SK-MEL-5 (cell line): ENCODE measurements at places on chromosomes 4 and X. TPM values are rescaled to one million over a fixed set of nuclear protein-coding genes. Genes with fewer than 3 reads are reported as not detected.

PDGFC gene
- total RNA-seq: 3.0 and 5.4 TPM in 2 replicates

CACNA1F gene
- total RNA-seq: not detected in 2 replicates

FAM9B gene
- 0.11 and 0.13 TPM in 2 replicates for total RNA-seq

SPANXA1 gene
- total RNA-seq: 0.43 TPM in 1 of 2 replicates, not detected in the other

PGRMC1 gene
- 93.8 and 109 TPM in 2 replicates for total RNA-seq

LIMCH1 gene
- total RNA-seq: 15.8 and 17.2 TPM in 2 replicates

PIN4 gene
- total RNA-seq: 15.9 and 20.9 TPM in 2 replicates

FAM241A gene
- total RNA-seq: 0.51 and 0.74 TPM in 2 replicates

CT45A3 gene
- 54.6 and 61.6 TPM in 2 replicates for total RNA-seq

CYLC1 gene
- not detected in 2 replicates for total RNA-seq

HCCS gene
- total RNA-seq: 28.6 and 32.5 TPM in 2 replicates

ERAS gene
- total RNA-seq: 0.40 TPM in 1 of 2 replicates, not detected in the other

CAPN6 gene
- not detected in 2 replicates for total RNA-seq

FGB gene
- not detected in 2 replicates for total RNA-seq

CYSLTR1 gene
- total RNA-seq: not detected in 2 replicates

CAMK2D gene
- total RNA-seq: 17.2 and 19.3 TPM in 2 replicates

PNMA6A gene
- total RNA-seq: 7.5 and 9.4 TPM in 2 replicates

TEX11 gene
- total RNA-seq: 0.11 TPM in 1 of 2 replicates, not detected in the other

RBM47 gene
- total RNA-seq: 7.2 and 7.5 TPM in 2 replicates
